Smooth muscle cell of the umbilical artery (primary cell): ENCODE measurements at places on chromosomes 13 and 19. TPM values are rescaled to one million over a fixed set of nuclear protein-coding genes. Genes with fewer than 3 reads are reported as not detected.

GFY gene
- total RNA-seq, result not detected in 2 replicates

TMEM59L gene
- 1.3 and 5.6 TPM in 2 replicates for total RNA-seq

CALM3 gene
- total RNA-seq, result 146 and 342 TPM in 2 replicates

ZSCAN4 gene
- 0.37 TPM in 1 of 2 replicates, not detected in the other for total RNA-seq

PAF1 gene
- 20.6 and 24.1 TPM in 2 replicates for total RNA-seq

LILRA6 gene
- not detected in 2 replicates for total RNA-seq

PRODH2 gene
- total RNA-seq, result not detected in 2 replicates

FNDC3A gene
- 79.6 and 93.1 TPM in 2 replicates for total RNA-seq
